ENCODE measurements at places on chromosomes 16 and 17.

- DNase-seq, result peak; percentile 72
Observed at GRCh38 chr16:50627419-50627818, 53.7 kb downstream of the SNX20 start.

DNA sequence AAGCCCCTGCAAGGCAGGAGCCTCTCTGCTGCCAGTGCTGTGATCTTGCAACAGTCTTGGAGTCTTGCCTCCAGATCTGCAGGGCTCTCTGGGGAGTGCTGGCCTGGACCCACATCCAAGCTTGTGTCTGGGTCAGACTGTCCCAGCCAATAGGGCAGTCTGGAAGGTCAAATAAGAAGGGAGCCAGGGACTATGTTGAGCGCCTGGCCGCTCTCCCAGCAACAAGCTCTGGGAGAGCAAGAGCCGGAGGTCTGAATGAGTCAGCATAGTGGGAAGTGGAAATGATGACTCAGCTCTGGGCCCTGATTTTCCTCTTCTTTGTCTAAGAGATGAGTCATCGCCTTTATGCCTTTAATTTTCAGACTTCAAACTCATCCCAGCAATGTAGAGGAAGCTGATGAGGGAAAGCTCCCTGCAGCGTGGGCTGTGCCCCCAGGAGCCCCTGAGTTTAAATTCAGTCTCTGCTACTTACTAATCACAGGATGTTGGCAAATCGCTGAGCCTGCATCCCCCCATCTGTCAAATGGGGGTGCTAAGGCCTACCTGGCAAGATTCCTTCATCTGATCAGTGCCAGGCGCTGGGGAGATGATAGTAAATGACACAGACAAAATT lies 43.6 kb upstream of the HAPSTR1 start:
- peak; percentile 84 for DNase-seq

GRCh38 chr17:58084317-58084981 lies 1.2 kb downstream of the DYNLL2 start:
- peak; percentile 76 for DNase-seq

GRCh38 chr17:74297941-74298340 lies 23.9 kb downstream of the DNAI2 start:
- peak; percentile 77 for DNase-seq

GRCh38 chr17:41052566-41052965 lies 2.5 kb downstream of the KRTAP2-2 start:
- no peak for DNase-seq

DNA sequence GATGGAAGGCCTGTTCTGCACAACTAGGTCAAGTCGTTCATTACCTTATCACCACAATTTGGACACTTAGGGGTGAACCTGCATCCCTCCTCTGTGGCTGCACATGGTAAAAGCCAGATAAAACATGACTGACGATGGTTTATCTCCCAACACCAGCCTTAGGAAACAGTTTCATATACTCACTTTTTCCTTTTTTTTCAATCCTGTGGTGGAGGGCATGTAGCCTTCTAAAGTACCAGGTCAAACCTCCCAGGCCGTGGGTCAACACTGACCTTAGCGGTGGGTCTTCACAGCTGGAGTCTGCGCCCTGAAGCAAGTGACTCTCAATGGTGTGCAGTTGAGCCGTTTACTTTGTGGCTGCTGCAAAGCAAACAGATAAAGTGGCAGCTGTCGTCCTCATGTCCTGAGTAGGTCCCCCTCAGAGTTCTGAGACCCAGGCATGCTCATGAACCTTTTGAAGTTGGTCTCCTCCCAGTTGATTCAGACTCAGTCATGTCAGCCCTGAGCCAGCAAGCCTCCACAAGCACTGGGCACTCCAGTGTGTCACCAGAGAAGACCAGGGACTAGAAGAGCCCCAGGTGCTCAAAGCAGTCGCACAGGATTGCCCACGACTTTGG lies 5.9 kb downstream of the FAHD1 start:
- no peak for DNase-seq
